Activated naive CD4-positive, alpha-beta T cell (primary cell): ENCODE measurements at places on chromosomes 12 and 14.

- no peak for DNase-seq
Observed at GRCh38 chr12:91364471-91365184, 182.0 kb upstream of the DCN start.

- DNase-seq = no peak
Observed at GRCh38 chr12:121121805-121122204, 10.9 kb upstream of the P2RX7 start.

DNA sequence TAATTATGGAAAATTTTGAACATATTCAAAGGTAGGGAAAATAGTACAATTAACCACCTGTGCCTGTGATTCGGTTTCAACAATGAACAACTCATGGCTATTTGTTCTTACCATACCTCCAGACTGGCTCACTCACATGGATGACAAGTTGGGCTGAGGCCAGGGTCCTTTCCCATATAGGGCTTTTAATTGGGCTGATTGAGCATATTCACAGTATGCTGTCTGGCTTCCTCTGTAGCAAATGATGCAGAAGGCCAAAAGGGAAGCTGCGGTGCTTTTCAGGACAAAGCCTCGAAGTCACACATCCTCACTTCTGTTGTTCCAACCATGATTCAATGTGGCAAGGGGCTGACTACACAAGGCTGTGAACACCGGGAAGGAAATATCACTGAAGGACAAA, 297.5 kb upstream of the SLC16A7 start:
- no peak for DNase-seq

- DNase-seq = no peak
Observed at GRCh38 chr12:12406762-12407161, 49.9 kb downstream of the BORCS5 start.

GRCh38 chr12:82593901-82594396, 92.8 kb upstream of the TMTC2 start:
- DNase-seq = no peak

GRCh38 chr14:29822430-29822709, 105.3 kb downstream of the PRKD1 start:
- DNase-seq = no peak

DNA sequence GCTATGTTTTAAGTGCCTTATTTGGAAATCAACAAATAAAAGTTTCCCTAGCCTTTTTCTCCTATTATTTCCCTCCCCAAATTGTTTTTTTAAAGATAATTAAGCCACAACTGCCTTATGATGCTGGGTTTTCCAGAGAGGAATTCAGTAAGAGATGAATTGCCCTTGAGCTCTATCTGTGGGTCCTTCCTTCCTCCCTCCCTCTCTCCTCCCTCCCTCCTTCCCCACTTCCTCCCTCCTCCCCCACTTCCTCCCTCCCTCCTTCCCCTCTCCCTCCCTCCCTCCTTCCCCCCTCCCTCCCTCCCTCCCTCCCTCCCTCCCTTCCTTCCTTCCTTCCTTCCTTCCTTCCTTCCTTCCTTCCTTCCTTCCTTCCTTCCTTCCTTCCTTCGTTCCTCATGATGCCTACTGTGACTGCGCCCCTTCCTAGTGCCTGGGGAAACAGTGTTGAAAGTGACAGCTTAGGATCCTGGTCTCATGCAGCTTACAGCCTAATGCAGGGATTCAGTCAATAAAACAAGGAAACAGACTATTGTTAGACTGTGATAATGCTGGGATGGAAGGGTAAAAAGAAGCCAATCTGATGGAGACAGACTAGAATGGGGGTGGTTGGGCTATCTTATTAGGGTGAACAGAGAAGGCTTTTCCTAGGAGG, 1417.1 kb downstream of the AACS start:
- DNase-seq = no peak

DNA sequence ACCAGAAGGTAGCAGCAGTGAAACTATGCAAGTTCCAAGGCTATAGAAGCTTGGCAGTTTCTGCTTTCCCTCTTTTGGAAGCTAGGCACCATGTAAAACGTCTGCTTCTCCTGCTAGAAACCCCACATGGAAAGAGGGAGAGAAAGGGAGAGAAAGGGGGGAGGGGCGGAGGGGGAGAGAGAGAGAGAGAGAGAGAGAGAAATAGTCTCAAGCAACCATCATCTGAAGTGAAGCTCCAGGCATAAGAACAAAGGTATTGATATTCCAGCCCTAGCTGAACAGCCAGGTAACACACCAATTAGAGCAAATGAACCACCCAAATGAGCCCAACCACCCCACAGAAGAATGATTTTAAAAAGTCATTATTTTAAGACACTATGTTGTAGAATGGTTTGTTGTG, 8.5 kb downstream of the SLC6A15 start:
- no peak for DNase-seq
